ENCODE measurements at places on chromosomes 16 and 17.
A peak's percentile ranks its signal among the peaks of the same experiment; 100 is the strongest.

- no peak for DNase-seq
Observed at GRCh38 chr16:84999857-85000480, 11.4 kb downstream of the ZDHHC7 start.

- DNase-seq, result no peak
Observed at GRCh38 chr17:40326014-40326831, 17.2 kb downstream of the RARA start.

DNA sequence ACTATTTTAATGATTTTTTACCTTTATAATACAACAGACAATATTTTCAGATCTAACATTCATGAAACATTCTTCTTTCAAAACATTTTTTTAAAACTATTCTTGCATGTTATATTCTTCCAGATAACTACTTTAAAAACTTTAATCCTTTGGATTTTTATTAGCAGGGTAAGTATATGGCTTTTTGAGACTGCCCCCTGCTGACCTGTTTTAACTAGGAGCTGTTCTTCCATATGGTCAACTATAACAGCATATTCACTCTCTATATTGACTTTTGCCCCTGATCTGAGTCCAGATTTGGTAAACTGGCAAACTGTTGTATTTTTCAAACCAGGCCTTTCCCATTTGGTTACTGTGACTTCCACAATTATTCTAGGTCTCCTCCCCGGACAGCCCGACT, 16.5 kb downstream of the ZNF18 start:
- DNase-seq, result no peak

- DNase-seq, result no peak
Observed at GRCh38 chr16:67930678-67931211, 917 bp downstream of the CTRL start.

- DNase-seq, result peak; percentile 41
Observed at GRCh38 chr17:4807605-4808377, 839 bp downstream of the PLD2 start.

DNA sequence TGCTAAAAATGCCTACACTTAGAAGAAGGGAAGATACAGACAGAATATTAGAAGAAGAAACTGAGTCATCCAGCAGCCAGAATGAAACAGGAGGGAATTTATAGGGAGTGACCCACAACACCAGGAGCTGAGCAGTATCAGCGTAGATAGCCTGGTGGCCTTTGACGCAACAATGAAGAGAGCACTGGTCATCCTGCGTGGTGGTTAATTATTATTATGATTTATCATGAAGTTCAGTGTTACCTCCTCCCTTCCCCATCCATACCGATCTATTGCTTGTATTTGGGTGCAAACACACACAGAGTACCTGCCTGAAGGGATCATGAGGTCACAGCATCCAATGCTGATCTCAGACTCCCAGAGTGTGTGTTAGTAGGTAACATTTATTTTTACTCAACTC, 38.5 kb downstream of the ERCC4 start:
- DNase-seq, result no peak

GRCh38 chr16:11586378-11586855, 302 bp downstream of the LITAF start:
- DNase-seq, result no peak

DNA sequence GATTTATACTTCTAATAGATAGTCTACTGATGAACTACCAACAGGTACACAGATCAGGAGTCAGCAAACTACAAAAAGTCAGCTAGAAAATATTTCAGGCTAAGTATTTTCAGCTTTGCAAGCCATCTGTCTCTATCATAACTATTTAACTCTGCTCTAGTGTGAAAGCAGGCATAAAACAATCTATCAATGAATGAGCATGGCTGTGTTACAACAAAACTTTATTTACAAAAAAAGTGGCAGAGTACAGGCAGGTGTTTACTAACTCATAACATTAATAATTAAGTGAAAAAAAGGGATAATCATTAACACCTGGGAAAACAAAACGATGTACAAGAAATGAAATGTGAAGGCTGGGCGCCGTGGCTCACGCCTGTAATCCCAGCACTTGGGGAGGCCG, 15.8 kb downstream of the MED13 start:
- DNase-seq, result no peak

- DNase-seq, result no peak
Observed at GRCh38 chr17:30920282-30920681, 1.5 kb upstream of the ADAP2 start.

DNA sequence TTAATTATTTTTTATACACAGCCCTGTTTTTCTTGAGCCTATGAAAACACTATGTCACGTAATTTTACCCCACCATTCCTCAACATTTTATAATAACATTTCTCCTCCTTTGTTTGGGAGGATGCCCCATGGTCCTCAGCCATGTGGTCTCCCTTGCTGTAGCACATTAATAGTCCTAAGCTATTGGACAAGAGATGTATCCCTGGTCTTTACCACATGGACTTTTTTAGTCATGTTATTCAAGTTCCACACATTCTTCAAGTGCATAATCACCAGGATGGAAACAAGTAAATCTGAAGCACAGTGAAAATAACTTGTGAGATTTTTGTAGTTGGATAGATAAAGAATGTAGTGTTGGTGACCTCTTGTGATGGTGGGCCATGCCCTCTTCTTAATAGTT, 2.0 kb upstream of the KRTAP2-3 start:
- peak; percentile 81 for DNase-seq

DNA sequence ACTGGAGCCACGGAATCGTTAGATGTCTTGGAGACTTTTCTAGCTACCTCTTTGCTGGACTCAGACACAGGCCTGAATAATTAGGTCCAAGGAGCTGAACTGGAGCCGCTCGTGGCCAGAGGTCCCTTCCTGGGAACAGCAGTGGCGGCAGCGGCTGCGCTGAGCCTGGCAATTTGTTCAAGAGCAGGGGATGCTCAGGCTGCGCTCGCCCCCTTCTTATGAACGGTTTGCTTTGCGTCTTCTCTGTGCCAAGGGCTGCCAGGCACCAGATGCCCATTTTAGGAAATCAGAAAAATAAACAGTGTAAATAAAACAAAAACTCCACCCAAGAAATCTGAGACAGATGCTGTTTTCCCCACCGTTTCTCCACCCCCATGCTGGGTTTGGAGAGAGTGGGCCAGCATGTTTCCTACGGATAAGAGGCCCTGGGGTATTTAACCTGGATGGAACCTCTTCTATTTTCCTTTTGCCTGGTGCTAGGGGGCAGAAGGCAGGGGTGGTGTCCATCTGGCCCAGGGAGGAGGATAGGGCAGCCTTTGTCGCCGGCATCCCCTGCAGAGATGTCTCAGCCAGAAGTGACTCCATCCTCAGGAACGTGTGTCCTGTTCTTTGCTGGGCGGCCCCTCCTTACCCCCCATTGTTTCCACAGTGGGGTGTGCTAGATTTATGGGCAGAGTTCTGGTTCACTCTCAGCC, 163.4 kb downstream of the SEC14L1 start:
- DNase-seq, result peak; percentile 76
